Lower lobe of right lung (tissue), 2 donors: ENCODE measurements at places on chromosomes 16 and 17. TPM values are rescaled to one million over a fixed set of nuclear protein-coding genes. Genes with fewer than 3 reads are reported as not detected.
A peak's percentile ranks its signal among the peaks of the same experiment; 100 is the strongest.

DNA sequence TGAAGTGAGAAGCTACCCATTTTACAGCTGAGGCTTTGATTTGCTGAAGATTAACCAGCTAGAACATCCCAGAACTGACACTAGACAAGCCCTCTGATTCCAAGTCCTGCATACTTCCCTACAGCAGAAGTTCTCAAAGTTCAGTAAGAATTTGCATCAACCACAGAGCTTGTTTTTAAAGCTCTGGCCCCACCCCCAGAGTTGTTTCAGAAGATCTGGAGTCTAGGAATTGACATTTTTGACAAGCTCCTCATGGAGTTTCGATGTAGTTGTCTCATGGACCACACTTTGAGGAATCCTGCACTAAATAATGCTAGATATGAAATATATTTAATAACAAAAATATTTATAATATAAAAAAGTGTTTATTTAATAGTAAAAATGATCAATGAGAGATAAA is 120.3 kb upstream of the ADAMTS18 start:
- no peak for DNase-seq

GRCh38 chr17:75457047-75457654 is 716 bp downstream of the TMEM94 start:
- DNase-seq: peak; percentile 52

DNA sequence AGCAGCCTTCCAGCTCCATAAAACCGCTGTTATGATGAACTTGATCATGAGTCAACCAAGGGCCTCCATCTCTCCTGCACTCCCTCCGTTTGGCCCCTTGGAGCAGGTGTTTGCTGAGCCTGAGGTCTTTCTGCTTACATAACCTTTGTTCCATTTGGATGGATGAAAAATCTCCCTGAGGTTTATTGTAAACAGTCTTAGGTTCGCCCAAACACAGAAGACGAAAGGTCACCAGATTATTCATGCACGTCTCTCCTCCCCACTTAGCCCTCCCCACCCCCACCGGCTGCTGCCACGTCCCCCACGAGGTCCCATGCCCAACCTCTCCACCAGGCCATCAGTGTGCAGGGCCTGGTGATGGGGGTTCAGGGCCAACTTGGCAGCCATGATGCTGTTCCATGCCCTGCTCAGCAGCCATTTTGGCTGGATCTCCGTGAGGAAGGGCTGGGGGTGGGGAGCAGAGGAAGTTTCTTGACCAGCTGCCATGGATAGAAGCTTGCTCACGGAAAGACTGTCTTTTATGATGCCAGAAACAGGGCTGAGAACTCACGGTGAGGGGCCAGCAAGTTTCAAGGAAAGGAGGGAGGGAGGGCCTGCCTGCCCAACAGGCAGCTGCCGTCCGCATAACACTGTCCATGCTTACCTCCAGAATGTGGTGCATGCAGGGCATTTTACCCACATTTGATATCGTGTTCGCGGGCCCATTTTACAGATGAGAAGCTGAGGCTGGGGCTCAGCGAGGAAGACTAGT is 47.8 kb upstream of the FOXF1 start:
- DNase-seq: no peak

DNA sequence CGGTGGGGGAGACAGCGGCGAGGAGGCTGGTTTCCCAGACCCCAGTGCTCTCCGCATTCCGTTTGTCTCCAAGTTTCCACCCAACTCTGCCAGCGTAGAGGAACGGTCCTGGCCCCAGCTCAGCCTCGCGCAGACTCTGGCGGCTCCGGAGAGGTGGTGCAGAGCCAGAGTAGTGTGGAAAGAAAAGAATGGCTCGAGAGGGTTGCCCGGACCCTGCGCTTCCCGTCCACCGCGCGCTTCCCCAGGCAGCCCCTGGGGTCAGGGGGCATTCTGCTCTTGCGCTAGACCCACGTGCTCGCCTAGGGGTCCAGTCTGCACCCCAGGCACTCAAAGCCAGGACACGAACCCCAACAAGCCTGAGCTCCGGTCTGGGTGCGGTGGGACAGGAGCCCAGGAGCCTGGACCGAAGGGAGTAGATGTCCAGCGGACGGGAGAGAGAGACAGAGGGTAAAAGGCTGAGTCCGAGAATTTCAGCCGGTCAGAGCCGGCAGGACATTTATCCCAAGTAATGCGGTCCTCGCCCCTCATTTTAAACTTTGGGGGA is 3.8 kb downstream of the PMP22 start:
- DNase-seq: peak; percentile 54

DNA sequence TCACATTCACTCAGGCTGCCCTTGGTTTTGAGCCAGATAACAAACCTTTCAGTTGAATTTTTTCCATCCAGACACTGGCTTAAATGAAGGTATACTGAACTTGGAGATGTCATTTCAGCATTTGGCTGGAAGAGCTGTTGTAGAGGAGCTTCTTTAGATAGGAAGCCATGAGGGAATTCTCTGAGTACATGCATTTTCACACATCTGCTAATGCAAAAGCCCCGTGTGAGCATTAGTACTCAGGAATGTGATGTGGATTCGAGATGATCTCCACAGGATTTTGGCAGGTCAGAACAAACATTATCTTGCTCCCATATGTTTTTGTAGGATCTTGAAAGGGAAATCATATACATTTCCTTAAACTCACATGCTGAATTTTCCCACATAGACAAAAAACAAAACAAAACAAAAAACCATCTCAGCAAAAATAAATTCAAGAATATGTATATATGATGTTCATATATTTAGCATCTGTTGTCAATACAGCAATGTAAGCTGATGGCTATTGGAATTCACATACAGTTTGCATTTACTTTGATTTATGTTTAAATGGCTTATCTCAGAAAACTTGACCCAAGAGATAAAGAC is 277.2 kb upstream of the TBX2 start:
- DNase-seq: no peak

GRCh38 chr16:56102906-56103305 is 88.4 kb upstream of the GNAO1 start:
- DNase-seq: no peak

- DNase-seq: no peak
These were observed 8.5 kb downstream of the CHTF8 start for GRCh38 chr16:69123910-69124309.

DNA sequence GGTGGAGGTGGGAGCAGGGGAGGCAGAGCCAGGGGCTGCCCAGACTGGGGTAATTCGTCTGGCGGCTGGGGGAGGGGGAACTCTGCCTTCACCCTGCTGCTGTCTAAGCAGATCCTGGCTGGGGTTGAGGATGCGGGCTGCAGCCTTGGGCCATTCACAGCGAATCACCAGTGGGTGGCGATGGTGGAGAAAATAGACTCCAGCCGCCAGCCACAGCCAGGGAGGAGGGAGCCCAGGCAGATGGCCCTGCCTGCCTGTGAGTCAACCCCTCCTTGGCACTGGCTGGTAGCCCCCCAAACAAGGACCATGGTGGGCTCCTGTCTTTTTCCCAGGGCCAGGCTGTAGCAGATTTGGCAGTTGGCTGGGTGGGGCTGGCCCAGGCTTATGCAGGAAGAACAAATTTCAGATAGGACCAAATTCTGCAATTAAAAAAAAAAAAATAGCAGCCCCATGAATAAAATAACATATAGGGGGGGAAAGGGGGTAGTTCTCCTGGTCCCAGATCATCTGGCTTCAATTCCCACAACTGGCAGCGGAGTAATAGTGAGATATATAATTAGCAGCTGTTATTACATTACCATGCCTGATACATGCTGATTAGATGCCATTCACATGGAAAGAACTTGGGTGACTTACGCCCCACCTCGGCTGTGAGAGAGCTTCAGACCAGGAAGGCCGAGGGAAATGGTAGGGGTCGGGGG is 41.5 kb upstream of the CDH5 start:
- DNase-seq: no peak

DNA sequence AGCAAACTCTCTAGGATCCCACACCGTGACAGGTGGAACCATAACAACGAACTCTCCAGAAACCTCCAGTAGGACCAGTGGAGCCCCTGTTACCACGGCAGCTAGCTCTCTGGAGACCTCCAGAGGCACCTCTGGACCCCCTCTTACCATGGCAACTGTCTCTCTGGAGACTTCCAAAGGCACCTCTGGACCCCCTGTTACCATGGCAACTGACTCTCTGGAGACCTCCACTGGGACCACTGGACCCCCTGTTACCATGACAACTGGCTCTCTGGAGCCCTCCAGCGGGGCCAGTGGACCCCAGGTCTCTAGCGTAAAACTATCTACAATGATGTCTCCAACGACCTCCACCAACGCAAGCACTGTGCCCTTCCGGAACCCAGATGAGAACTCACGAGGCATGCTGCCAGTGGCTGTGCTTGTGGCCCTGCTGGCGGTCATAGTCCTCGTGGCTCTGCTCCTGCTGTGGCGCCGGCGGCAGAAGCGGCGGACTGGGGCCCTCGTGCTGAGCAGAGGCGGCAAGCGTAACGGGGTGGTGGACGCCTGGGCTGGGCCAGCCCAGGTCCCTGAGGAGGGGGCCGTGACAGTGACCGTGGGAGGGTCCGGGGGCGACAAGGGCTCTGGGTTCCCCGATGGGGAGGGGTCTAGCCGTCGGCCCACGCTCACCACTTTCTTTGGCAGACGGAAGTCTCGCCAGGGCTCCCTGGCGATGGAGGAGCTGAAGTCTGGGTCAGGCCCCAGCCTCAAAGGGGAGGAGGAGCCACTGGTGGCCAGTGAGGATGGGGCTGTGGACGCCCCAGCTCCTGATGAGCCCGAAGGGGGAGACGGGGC is 1.3 kb downstream of the SPN start:
- peak; percentile 70 for DNase-seq

GRCh38 chr17:13273806-13274205 is 256.0 kb upstream of the ELAC2 start:
- no peak for DNase-seq

DNA sequence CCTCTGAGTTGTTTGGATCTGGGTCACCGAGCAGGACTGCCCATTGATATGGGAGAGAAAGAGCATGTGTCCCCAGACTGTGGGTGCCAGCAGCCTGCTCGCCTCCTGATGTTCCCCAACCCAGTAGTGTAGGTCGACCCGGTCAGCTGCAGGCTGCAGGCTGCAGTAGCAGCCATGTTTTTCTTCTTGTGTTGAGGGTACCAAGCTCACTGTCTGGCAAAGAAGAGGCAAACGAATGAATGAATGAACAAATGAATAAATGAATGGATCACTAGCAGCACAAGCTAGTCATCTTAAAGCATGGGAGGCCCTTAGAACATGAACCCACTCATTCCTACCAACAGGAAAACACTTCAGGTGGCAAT is 293.2 kb downstream of the SOX9 start:
- no peak for DNase-seq

DNA sequence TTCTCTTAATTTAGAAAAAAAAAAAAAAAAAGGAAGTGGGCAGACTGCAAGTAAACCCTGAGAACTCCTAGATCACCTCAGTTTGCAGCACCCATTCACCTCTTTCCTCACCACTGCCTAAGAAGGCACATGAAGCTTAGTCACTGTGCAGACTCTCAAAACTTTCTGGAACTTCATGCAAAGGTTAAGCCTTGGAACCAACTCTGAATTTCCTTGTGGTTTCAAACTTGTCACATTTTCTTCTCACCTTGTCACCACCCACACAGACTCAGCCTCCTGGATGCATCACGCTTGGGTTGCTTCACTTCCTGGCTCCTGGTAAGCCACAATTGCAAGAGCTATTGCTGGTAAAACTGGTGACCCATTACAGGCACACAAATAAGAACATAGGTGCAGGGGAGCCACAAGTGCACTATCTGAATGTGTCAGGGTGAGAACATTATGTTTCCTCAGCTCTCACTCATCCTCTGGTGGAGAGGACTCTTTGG is 15.0 kb upstream of the CPD start:
- no peak for DNase-seq

- no peak for DNase-seq
These were observed 1.4 kb downstream of the NT5M start for GRCh38 chr17:17304521-17304985.

DNA sequence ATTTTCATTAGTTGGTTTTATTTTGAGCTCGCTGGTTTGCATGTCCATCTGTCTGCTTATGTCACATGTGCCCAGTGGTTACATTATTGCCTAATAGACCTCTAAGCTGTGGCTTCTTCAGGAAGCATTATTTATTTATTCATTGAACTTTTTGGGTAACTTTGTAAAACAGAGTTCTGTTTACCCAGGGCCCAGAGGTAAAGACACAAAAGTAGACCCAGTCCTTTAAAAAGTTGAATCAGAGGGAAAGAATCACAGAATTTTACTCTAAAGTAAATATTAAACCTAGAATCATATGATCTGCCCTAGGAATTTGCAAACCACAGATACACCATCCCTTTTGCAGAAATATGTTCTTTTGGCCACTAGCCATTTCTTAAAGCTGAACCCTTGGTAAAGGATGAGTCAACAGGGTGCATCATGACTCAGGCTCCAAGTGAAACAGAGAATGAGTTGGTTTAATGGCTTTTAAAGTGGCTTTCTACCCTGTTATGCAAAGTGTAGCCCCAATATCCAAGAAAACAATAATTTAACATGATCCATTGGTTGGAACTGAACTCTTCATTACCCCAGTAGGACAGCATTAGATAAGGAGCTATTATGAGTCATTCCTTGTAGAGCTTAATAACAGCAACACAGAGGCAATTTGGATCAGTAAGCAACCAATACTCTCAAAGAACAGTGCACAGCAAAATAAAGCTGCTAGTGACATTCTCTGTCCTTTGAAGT is 236.3 kb downstream of the KCNJ2 start:
- DNase-seq: no peak

GRCh38 chr17:29929533-29930408 is at the start of gene SSH2:
SSH2 (minus strand) TSS chr17:29930228; CDS start chr17:29930000, 228 bp downstream.
- peak; percentile 94 for DNase-seq

- DNase-seq: peak; percentile 24
These were observed 14.4 kb upstream of the ATP2A3 start for GRCh38 chr17:3978421-3979289.

GRCh38 chr16:4288148-4288921 is 15.5 kb upstream of the TFAP4 start:
- DNase-seq: peak; percentile 88

DNA sequence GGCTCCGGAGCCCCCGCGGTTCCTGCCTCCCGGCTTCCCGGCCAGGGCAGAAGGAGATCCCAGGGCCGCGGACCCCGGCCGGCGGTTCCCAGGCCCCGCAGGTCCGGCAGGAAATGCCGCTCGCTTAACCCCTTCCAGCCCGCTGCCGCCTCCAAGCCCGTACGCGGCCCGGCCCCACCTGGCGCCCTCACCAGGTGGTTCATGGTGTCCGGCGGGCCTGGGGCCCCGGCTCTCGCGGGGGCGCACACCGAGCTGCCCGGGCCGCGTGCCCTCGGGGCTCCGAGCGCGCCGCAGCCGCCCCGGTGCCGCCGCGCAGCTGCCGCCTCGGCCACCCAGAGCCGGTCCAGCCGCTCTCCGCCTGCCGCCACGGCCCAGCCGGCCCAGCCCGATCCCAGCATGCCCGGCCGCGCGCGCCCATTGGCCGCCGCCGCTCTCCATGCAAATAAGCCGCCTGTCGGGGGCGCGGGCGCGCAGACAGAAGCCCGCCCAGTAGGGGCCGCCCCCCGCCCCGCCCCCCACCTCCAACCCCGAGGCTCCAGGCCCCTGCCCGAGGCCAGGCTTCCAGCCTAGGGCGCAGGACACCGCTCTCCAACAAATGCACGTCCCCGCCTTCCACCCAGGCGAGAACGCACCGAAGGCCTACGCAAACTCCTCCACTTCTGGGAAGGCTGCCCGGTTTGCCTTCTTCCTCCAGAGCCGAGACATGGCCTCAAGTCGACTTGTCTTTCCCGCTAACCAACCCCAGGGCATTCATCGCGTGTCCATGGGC is at the start of gene BCAR1:
Gene BCAR1 (minus strand): TSS at position 345 of the 769 bp plus-strand sequence. CDS start 142 bp downstream, at position 203.
- DNase-seq: peak; percentile 93

EFNB3 gene
- 1.6 TPM for total RNA-seq

MEIOC gene
- total RNA-seq: not detected

CLEC18B gene
- 1.2 TPM for total RNA-seq

PRR29 gene
- total RNA-seq: 11.3 TPM

ALDH3A1 gene
- total RNA-seq: 6.7 TPM

BCKDK gene
- 37.6 TPM for total RNA-seq

COL1A1 gene
- total RNA-seq: 142 TPM

KCNJ12 gene
- 1.9 TPM for total RNA-seq

CBFB gene
- 46.9 TPM for total RNA-seq

CES3 gene
- 2.5 TPM for total RNA-seq
